Cerebellar cortex (tissue), 1 donor: ENCODE measurements at places on chromosomes 4 and X.

GRCh38 chr4:187615972-187616371 lies 379.6 kb upstream of the ZFP42 start:
- no peak for DNase-seq

- no peak for DNase-seq
These were observed 56.4 kb upstream of the NUDT6 start for GRCh38 chr4:122978789-122979188.

- DNase-seq = no peak
These were observed 44.0 kb upstream of the USP38 start for GRCh38 chr4:143140696-143141095.

DNA sequence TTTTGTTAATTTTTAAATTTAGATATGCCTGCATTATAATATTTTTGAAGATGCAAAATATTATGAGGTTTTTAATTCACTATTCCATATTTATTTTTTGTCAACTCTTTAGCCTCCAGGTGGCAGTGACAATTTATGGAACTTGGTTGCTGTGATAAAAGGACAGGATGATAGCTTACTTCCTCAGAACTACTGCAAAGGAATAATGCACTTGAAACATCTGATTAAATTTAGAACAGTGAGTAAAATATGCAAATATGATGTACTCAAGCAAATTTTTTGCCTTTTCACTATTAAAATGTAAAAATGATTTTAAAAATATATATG lies 45.1 kb downstream of the SPATA4 start:
- DNase-seq = peak; percentile 26

DNA sequence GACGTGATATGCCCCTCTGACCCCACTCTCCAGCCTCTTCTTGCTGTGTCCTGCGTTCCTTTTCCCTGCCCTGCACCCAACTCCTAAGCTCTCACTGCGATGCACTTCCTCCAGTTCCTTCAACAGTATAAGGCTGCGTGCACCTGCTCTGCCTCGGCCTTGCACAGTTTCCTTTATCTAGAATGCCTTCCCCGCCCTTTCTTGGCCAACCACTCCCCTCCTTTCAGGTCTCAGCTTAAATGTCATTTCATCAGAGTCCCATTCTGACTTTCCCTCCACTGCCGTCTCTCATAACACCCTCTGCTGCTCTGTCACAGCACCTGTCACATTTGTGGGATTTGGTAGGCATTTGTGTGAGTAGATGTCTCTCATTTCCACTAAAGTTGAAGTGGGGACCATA lies 58.4 kb upstream of the NEIL3 start:
- no peak for DNase-seq

- DNase-seq = no peak
These were observed 413.3 kb downstream of the CCSER1 start for GRCh38 chr4:90540536-90540935.

DNA sequence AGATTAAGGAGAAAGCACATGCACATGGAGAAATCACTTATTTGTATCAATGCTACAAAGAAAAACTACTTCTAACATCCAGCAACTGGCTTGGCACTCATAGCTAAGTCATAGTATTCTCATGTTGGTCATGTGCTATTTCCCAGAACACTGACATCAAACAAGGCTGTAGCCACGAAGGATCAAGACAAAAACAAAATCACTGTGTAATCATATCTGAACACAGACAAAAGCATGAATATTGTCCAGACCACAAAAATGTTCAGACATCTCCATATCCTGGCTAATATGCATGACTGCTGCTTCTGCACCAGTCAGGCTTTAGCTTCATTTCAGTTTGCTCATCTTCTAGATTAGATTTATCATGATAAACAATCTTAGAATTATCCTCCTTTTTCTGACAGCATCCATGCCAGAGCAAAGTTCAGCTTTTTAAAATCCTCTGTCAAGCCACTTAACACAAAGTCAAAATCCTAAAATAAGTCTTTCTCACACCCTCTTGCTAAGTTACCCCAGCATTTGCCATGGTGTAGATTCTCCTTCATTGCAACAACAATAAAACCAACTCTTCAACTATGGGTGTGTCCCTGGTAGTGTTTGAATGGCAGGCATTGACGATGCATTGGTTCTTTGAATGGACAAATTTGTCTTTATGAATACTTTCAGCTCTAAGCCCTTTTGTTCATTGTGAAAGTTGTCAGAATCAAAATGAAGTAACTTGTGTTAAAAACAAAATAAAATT lies 39.1 kb upstream of the NPFFR2 start:
- DNase-seq = no peak

- DNase-seq = no peak
These were observed 117.1 kb upstream of the USP9X start for GRCh38 chrX:40968180-40968579.

DNA sequence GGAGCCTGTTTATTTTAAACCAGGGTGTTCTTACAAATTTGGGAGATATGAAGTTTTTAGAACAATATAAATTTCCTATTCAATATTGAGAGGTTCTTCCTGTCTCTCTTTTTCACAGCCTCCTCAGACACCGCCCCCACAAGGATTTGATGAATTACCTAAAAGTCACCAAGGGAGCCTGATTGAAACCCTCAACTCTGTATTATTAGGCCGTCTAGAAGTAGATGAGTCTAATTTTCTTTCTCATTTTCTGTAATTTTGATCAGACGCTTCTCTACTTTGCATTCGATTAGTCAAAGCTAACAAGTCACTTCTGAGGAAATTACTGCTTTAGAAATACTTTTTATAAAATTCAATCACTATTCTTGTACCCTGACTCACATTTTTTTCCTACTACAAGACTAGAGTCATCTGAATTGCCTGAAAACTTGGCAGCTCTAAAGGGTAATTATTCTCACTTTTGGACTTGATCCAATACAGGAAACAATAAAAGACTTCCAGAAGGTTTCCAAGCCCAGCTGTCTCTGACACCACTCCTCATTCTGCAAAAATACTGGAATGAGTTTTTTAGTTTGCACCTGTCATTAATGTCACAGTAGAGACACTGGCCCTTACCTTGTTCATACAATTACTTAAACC lies 111.2 kb downstream of the ELOVL6 start:
- peak; percentile 65 for DNase-seq

DNA sequence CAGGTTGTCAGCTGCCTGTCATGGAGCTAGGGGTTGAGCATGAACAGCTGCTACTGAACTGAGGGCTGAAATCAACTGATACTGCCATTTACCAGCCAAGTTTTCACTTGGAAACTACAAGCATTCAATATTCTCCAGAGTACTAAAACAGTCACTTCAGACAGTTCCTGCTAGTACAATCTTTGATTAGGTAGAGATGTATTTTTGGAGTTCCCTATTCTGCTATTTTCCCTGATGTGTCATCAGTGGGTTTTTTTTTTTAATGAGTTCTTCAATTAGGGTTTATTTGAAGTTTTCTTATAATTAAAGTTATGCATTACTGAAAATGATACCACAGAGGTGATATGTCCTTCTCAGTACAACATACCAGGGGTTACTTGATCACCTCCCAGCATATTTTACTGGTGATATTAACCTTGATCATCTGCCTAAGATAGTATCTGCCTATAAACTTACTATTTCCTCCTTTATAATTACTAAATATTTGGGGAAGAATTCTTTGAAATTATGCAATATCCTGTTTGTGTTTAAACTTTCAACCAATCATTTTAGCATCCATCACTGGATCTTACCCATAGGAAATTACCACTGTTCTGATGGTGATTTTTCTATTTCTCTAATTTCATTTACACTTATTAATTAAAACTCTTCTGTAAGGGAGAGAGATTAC lies 13.6 kb downstream of the PDCL2 start:
- DNase-seq = no peak

DNA sequence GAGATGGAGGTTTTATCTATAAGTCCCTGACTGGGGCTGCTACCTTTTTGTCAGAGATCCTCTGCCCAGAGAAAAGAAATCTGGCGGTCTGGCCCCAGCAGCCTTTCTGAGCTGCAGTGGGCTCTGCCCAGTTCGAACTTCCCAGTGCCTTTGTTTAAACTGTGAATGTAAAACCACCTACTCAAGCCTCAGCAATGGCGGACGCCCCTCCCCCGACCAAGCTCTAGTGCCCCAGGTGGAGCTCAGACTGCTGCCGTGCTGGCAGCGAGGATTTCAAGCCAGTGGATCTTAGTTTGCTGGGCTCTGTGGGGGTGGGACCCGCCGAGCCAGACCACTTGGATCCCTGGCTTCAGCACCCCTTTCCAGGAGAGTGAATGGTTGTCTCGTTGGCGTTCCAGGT lies 121.8 kb downstream of the TSPAN5 start:
- no peak for DNase-seq

- no peak for DNase-seq
These were observed 330.5 kb upstream of the PRKX start for GRCh38 chrX:4043951-4044350.

GRCh38 chr4:14169460-14169859 lies 541.9 kb upstream of the BOD1L1 start:
- DNase-seq = no peak

- no peak for DNase-seq
These were observed 76.9 kb upstream of the SMAD1 start for GRCh38 chr4:145404761-145405160.

GRCh38 chrX:81003491-81004185 lies 194.0 kb upstream of the BRWD3 start:
- DNase-seq = no peak

- DNase-seq = no peak
These were observed 7.0 kb downstream of the SMIM14 start for GRCh38 chr4:39631700-39632079.

- no peak for DNase-seq
These were observed 72.6 kb downstream of the STARD8 start for GRCh38 chrX:68719904-68720614.

DNA sequence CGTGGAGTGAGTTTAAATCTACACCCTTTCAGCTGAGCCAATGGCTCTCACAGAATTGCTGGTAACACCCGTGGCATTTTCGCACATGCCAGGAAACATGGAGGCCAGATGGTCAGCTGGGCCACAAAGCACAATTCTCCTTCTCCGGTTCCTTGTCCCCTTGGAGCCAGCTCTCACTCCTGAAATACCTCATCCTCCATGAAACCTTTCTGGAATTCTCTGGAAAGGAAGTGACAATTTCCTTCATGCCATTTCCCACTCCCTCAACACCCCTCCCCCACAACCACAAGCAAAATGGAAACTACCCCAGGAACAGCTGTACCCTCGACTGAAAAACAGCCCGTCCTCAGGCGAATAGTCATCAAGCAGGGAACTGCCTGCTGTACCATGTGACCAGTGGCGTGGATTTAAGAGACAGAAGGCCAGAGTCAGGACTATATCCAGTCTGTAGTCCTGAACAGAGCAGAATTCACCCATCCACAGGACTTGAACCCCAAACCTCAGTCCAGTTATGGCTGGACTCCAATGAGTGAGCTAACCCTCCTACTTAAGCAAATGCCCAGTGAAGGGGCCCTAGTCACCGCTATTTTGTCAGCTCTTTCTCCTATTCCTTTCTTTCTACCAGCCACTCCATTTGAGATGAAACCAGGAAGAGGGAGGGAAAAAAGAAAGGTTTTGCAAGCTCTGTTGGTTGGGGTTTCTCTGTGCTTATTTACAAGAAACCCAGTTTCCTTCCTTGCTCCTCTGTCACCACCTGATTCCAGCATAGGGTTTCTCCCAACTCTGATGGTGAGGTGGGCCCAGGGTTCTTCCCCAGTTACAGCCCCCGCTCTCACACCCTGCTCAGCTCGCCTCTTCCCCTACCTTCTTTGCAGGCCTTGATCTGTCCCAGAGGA lies 24.5 kb downstream of the ELF4 start:
- DNase-seq = no peak

DNA sequence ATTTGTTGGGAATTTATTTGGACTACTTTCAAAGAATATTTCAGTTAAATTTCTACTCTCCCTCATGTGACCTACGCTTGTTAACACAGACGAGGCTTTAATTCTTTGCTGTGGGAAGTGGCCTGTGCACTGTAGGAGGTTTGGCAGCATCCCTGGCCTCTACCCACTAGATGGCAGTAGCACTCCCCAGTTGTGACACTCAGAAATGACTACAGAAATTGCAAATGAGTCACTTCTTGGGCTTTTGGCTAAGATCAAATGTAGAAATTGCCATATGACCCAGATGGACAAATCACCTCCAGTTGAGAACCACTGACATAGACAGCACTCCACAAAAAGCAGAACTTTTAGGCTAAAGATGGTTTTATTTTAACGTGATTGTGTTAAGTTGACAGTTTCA lies 22.1 kb downstream of the PIR start:
- peak; percentile 66 for DNase-seq

- DNase-seq = no peak
These were observed 264.8 kb downstream of the GASK1B start for GRCh38 chr4:157908031-157908430.

GRCh38 chr4:110515676-110516075 lies 39.7 kb downstream of the ENPEP start:
- no peak for DNase-seq

DNA sequence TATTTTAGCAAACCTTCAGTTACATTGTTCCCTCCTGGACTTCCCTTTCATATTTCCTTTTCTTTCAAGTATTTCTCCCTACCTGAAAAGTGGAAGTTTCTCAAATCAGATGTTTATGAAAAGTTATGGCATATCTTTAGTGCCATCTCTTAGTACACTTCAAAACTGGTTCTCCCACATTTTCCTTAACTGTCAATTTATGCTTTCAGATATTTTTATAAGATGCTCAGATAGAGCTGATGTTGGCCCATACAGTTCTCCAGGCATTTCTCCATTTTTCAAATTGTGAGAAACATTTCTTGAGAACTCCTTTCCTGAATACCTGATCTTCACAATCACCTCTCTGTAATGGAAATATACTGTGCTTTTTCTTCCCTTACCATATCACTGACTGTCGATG lies 32.5 kb upstream of the AP1AR start:
- DNase-seq = no peak

- no peak for DNase-seq
These were observed 905 bp upstream of the MAEA start for GRCh38 chr4:1288786-1289185.

GRCh38 chr4:119665752-119666151 lies 37.1 kb upstream of the PDE5A start:
- no peak for DNase-seq

- no peak for DNase-seq
These were observed 20.1 kb upstream of the SMIM14 start for GRCh38 chr4:39658756-39659155.

DNA sequence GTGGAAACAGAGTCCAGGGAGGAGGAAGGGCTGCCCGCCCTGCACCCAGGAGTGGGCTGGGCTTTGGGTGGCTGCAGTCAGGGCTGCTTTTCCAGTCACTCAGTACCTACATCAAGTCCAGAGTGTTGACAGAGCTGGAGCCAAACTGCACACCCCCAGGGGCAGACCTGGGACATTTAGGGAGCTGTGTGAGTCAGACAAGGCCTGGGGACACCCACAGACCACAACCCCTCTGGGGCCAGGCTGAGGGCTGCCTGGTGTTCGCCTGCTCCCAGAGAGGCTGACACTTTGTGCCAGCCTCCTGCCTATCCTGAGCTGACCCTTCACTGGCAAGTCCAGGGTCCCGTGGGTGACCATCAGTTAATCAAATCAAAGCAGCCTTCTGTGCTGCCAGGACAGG lies 240.0 kb downstream of the BCOR start:
- no peak for DNase-seq

- no peak for DNase-seq
These were observed 99.0 kb upstream of the GPR34 start for GRCh38 chrX:41589634-41590270.

- no peak for DNase-seq
These were observed 163.9 kb downstream of the SLC7A11 start for GRCh38 chr4:138078253-138078652.
